NCI-H2029 treated with DMSO at 0.1 percent for 48 hours (cell line): ENCODE measurements at places on chromosomes 16 and 17.

GRCh38 chr16:60363566-60363965, 1629.5 kb upstream of the GOT2 start:
- no peak for DNase-seq

DNA sequence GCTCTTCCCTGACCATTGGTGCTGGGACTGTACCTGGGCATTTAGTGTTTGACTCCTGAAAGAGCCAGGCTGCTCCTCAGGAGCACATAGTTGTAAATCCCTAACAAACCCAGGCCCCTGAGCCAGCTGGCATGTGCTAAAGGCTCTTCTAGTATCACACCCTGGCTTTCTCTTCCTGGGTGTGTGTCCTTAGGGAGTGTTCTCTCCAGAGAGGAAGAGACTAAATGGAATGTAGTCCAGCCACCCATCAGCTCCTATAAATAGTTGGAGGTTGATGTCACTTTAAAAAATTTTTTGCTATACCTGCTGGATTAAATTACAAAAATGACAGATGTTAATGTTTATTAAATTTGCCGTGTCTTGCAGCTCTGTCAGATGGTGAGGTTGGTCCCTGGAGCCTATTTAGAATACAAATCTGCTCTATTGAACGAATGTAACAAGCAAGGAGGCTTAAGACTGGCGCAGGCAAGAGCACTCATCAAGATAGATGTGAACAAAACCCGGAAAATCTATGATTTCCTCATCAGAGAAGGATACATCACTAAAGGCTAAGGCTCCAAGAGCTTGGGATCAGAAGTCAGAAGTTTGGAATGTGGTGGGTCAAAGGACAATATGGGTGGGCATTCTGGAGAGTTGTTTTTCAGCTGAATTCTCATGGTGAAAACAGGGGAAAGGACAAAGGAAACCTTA, 13.1 kb upstream of the DUSP14 start:
- DNase-seq = no peak

DNA sequence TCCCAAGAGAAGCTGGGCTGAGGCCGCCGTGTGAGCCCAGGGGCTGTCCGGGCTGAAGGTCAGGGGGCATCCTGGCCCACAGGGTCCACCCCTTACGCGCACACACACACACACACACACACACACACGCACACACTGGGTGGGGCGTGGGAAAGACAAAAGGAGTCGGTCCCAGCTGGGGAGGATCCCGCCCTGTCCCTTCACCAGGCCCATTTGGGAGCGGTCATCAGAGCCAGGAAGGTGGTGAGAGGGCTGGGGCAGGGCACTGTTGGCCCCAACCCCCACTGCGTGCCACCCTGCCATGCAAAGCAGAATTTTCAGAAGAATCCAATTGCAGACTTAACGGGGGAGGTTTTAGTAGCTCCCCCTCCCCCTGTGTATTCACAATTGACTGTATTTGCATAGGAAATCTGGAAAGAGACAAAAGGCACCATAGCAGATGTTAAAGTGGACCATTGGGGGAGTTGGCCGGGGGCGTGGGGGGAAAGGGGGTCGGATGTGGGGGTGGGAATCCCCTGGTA, 11.3 kb upstream of the CD300A start:
- DNase-seq = no peak

DNA sequence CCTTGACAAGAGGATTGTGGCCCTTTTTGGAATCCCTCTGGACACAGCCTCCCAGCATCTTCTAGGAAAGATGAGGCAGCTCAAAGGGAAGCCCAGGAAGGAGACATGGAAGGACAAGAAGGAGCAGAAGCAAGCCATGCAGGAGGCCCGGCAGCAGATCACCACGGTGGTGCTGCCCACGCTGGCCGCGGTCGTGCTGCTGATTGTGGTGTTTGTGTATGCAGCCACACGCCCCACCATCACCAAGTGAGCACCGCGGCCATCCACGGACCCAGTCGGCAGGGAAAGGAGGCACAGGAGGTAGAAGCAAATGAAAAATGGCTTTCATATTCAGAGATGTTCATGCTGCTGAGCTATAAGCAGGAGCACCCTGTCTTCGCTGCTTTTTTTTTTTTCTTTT, 10.9 kb upstream of the MEIOC start:
- no peak for DNase-seq

- no peak for DNase-seq
Measured at GRCh38 chr16:27543801-27544200, 5.9 kb downstream of the GTF3C1 start.

DNA sequence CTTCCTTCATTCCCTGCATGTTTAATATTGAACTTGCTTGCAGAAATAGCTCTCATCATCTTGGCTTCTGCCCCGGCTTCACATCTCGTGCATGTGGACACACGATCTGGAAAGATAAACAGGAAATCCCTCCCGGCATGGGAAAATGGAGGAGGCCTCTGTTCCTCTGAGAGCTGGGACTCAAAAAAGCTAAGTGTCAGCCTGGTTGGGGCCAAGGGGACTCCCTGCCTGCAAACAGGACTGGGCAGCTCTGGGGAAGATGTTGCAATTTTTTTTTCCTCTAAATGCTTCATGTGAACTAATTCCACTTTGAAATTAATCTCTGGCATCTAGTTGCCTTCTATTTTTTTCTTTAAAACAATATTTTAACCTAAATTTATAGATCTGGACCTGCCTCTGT, 24.8 kb downstream of the ITPRIPL2 start:
- DNase-seq = peak; percentile 68

DNA sequence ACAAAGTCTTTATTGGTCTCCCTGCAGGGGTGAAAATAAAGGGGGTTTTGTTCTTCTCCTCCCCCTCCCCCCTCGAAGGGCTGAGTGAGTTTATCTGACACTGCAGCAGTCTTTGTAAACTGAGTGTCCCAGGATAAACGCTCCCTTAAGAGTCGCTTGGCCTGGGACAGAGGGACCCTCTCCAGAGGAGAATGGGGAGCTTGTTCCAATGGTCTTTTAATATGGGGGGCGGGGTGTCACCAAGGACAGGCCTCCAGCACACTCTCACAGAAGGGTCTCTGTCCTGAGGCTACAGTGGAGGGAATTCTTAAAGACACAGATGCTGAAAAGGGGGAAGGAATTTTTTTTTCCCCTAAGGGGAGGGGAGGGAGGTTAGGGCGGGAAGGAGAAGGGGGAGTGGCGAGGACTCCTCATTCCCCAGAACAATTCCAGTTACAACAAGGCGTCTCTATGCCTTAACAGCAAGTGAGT, 455.5 kb downstream of the SOX9 start:
- no peak for DNase-seq

DNA sequence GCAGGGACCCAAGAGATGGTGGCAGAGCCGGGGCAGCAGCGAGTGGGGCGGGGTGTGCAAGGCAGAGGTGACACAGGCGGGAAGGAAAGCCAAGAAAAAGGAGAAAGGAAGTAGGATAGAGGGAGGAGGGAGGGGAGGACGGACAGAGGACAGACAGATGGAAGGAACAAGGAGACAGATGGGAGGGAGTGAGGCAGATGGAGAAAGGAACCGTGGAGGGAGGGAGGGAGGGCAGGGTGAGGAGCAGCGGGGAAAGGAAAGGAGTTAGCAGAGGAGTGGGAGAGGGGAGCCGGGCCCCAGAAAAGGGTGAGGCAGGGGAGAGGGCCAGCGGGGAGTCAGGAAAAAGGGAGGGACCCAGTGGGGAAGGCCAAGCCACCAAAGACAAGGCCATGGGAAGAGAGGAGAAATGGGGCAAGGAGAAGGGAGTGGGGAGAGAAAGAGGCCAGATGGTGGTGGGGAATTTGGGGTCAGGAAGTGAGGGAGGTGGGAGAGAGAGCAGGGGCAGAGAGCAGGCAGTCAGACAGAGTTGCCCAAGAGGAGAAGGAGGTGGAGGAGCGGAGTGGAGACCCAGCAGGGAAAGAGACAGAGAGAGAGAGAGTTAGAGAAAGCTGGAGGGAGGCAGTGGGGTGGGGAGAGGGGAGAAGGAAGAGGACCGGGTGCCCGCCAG, 13.2 kb upstream of the ASGR1 start:
- no peak for DNase-seq

GRCh38 chr17:50314456-50315011, 31.4 kb upstream of the XYLT2 start:
- DNase-seq = no peak

- no peak for DNase-seq
Measured at GRCh38 chr16:85905110-85906095, 6.4 kb downstream of the IRF8 start.

- no peak for DNase-seq
Measured at GRCh38 chr16:1895068-1895467, 23.1 kb upstream of the MEIOB start.

- DNase-seq = no peak
Measured at GRCh38 chr16:66520406-66521170, 29.3 kb downstream of the TK2 start.

GRCh38 chr17:44557651-44558285, 484 bp downstream of the FZD2 start:
- DNase-seq = no peak

- DNase-seq = no peak
Measured at GRCh38 chr17:65064452-65065019, 8.0 kb upstream of the GNA13 start.

- DNase-seq = peak; percentile 45
Measured at GRCh38 chr16:23952128-23952970, 116.6 kb downstream of the PRKCB start.

GRCh38 chr16:24471561-24472350, 67.6 kb upstream of the RBBP6 start:
- DNase-seq = no peak

GRCh38 chr16:53323924-53324323, 110.3 kb upstream of the RBL2 start:
- no peak for DNase-seq

- peak; percentile 43 for DNase-seq
Measured at GRCh38 chr16:72848759-72849664, 198.9 kb downstream of the ZFHX3 start.

DNA sequence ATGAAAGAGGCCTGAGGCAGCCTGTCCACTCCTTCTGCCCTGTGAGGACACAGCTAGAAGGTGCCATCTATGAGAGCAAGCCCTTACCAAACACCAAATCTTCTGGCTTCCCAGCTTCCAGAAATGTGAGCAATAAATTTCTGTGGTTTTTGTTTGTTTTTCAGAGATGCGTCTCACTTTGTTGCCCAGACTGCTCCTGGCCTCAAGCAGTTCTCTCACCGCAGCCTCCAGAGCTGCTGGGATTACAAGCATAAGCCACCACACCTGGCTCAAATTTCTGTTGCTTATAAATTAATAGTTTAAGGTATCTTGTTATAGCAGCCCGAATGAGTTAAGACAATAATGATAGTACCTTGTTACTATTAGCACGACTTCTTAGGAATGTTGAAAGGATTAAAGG, 12.5 kb upstream of the SLC16A11 start:
- DNase-seq = no peak

DNA sequence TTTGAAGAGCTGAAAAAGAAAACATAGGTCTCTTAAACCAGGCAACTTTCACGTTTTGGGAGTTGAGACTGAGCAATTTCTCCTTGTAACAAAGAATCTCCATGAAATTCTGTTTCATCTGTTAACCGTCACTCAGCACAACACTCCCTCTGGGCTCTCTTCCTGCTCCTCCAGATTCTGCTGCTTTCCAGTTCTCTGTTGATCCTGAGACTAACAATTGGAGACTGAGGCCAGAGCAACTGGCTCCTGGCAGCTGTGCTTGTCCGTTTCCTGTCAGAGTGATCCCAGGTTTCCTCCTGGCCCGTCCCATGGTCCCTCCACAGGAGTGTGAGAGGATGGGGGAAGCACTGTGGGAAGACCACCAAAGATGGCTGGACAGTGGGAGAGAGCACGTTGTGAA, 32.5 kb downstream of the IST1 start:
- DNase-seq = no peak

GRCh38 chr17:36048066-36048465, 16.0 kb upstream of the CCL18 start:
- no peak for DNase-seq

GRCh38 chr17:72985882-72986720, 106.4 kb downstream of the SLC39A11 start:
- DNase-seq = peak; percentile 29

DNA sequence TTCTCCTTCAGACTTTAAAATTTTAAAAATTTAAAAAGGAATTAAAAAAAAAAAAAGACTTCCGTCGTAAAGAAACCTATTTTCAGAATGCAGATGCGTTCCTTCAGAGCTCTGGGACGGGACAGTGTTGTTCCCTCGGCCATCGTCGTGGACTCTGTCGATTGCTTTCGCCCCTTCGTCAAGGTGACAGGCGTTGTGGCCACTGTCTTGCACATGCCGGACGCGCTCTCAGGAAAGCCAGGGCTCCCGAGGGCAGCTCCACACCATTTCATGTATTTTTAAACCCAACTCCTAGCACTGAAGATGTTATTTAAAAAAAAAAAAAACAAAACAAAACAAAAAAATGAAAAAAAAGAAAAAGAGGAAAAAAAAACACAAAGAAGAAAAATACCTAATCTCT, 22.3 kb downstream of the TMC6 start:
- no peak for DNase-seq

DNA sequence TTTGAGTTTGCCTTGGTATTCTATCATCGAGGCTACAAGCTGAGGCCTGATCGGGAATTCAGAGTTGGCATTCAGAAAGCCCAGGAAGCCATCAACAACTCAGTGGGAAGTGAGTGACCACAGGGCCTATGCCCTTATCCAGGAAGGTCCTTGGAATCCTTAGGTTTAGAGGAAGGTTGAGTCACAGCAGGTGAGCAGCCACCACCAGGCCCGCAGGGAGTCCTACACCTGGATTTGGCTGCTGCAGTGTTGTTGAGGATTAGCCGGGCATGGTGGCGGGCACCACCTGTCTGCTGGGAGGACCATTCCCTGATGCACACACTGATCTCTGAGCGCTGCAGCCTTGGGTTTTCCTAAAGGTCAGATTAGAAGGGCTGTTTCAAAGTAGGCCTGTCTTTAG, 5.2 kb downstream of the ODAD4 start:
- no peak for DNase-seq

GRCh38 chr16:21277927-21278706, at the start of gene CRYM:
TSS of gene CRYM (minus strand) at chr16:21278290. CDS start at chr16:21278251, 39 bp downstream.
- DNase-seq = peak; percentile 30

DNA sequence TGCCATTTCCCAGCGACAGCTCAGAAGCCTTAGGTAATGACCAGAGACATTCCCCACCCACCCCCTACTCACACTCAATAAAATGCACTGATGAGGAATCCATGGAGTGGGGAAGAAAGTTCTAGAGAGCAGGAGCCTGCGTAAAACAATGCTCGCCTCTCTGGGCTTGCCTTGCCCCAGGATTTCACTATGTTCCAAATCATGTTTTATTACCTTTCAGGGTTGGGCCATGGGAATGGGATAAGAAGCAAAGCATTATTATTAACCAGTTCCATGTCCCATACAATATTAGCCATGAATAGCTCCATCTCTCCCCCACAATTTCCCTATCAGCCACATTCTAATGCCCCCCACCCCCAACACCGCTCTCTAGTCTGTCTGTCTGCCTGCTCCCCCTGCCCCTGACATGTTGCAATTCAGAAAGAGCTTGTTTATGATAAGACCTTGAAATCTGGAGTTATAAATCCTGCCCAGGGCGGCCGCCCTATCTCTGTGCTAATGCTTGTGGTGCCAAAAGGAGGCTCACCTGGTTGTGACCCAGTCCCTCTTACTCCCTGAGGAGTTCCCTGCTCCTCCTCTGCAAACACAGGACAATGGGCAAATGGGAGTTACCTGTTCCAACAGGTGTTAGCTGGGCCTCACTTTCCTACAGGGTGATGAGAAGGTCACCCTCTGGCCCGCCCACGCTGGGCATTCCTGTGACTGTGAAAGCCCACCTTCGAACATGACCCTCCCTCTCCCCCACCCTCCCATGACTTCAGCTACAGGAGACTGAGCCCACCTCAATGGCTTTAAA, 28.0 kb upstream of the DDX52 start:
- peak; percentile 89 for DNase-seq

- DNase-seq = no peak
Measured at GRCh38 chr17:10234033-10234432, 35.6 kb upstream of the GAS7 start.

GRCh38 chr17:68257934-68258333, 10.1 kb downstream of the AMZ2 start:
- no peak for DNase-seq

GRCh38 chr17:7509937-7510336, 25.8 kb downstream of the POLR2A start:
- DNase-seq = no peak
